GM12865 (cell line): ENCODE measurements at places on chromosomes 11 and 22.

DNA sequence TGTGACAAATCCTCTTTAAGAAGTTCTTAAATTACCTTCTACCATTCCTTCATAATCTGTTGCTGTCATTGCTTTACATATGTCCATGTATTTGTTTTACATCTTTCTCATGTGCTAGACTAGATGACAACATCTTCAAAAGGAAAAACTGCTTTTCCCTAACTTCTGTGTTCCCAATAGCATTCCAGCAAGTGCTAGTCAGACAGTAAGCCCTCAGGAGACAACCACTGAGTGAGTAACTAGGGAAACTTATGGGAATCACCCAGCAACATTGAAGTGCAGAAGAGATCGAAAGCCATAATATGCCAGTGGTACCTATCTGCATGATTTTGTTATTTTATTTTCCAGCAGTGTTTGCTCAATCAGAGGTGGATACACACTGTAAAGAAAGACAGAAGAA, 889.7 kb upstream of the API5 start:
- DNase-seq = no peak

GRCh38 chr11:10762185-10762584, 11.1 kb downstream of the CTR9 start:
- peak; percentile 69 for DNase-seq

DNA sequence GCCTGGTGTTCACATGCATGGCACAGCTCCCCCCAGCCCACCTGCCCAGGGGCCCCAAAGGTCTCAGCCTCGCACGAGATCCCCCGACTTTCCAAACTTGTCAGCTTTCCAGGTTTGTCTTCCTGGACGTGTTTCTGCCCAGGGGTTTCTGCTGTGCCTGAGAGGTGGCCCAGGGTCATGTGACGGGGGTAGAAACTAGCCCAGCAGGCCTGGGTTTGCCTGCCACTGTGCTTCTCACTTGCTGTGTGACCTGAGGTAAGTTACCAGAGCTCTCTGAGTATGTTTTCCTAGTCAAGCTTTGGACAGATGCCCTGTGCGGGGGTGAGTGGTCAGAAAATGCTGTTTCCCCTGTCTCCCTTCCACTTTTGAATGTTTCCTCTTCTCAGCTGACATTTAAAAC, 38.3 kb upstream of the SHISAL1 start:
- no peak for DNase-seq

DNA sequence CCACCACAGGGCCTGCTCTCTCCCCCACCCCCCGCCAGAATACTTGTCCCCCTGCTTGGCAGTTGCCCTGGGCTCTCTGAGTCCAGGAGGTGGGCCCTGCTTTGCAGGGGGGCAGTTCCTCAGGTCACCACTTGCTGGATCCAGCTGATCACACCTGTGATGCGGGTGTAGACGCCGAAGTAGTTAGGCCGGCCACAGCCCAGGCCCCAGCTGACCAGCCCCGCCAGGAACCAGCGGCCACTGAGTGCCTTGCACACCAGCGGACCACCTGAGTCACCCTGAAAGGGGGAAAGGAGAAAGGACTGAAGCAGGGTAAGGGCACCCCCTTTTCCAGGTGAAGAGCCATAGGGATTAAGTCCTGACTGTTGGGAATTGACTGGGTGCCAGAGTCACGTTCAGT, 14.4 kb downstream of the KCTD17 start:
- DNase-seq = no peak
